D721Med (cell line): ENCODE measurements at places on chromosomes 3 and 15.

DNA sequence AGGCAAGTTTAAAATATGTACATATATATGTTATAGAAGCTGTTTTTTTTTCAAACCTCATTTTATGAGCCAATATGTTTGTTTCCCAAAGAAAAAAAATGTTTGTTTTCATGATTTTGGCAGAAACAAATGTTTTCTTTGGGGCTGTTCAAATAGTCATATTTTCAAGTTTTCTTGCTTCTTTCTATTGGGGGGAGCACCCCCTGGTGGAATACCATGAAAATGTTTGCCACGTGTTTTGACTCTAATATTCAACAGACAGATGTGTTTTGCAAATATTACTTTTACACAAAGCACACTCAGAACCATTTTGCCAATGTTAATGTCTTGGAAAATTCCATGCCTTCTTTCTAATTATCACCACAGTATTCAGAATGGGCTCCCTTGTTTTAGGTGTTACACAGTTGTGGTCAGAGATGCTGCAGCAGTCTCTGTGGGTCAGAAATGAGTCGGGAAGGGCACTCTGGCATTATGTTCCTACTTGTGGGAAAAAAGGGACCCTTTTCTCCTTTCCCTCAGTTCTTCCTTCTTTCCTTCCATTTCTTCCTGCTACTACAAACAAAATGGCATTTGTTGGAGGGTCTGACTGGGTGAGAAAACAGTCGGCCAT lies 817.0 kb downstream of the TUSC7 start:
- no peak for DNase-seq

DNA sequence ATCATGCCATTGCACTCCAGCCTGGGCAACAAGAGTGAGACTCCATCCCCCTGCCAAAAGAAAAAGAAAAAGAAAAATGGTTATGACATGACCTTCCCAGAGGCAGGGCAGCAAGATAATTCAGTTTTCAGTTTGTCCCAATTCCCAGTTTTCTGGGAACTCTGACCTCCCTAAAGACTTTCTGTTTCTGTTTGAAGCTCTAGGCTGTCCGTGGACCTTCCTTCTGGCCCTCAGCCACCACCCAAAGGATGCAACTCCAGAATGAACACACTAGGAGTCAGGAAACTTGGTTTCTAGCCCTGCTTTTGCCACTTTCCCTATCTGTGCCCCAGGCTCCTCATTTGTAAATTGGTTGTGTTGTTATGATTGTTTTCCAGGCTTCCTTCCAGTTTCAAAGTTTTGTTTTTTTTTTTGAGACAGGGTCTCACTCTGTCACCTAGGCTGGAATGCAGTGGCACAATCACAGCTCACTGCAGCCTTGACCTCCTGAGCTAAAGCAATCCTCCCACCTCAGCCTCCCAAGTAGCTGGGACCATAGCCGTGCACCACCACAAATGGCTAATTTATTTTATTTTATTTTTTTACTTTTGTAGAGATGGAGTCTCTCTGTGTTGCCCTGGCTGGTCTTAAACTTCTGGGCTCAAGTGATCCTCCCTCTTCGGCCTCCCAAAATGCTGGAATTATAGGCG lies 68.6 kb downstream of the CDC25A start:
- no peak for DNase-seq

- no peak for DNase-seq
Measured at GRCh38 chr3:181859518-181859917, 147.8 kb downstream of the SOX2 start.

GRCh38 chr3:152241142-152242017 lies 27.3 kb upstream of the MBNL1 start:
- no peak for DNase-seq

- DNase-seq, result no peak
Measured at GRCh38 chr3:187802928-187803259, 57.6 kb upstream of the BCL6 start.

DNA sequence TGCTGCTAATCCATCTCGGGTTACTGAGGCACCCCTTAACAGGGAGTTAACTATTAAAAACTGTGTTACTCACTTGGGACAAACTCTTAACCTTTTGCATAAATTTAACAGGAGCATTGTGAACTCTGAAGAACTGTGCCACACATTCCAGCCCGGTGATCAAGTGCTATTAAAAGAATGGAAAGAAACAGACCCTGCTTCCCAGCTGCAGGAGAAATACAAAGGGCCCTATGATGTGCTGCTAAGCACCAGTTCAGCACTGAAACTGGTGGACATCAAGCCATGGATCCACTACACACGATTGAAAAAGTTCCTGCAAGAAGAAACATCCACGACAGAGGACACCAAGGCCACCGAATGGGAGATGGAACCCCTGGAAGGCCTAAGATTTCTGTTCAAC lies 114.7 kb upstream of the PLCL2 start:
- DNase-seq, result no peak

GRCh38 chr3:109269577-109270275 lies 46.6 kb downstream of the DPPA2 start:
- DNase-seq, result no peak

GRCh38 chr3:38139652-38140051 lies 1.2 kb downstream of the MYD88 start:
- no peak for DNase-seq

- no peak for DNase-seq
Measured at GRCh38 chr3:46903341-46904302, 26.1 kb downstream of the PTH1R start.

DNA sequence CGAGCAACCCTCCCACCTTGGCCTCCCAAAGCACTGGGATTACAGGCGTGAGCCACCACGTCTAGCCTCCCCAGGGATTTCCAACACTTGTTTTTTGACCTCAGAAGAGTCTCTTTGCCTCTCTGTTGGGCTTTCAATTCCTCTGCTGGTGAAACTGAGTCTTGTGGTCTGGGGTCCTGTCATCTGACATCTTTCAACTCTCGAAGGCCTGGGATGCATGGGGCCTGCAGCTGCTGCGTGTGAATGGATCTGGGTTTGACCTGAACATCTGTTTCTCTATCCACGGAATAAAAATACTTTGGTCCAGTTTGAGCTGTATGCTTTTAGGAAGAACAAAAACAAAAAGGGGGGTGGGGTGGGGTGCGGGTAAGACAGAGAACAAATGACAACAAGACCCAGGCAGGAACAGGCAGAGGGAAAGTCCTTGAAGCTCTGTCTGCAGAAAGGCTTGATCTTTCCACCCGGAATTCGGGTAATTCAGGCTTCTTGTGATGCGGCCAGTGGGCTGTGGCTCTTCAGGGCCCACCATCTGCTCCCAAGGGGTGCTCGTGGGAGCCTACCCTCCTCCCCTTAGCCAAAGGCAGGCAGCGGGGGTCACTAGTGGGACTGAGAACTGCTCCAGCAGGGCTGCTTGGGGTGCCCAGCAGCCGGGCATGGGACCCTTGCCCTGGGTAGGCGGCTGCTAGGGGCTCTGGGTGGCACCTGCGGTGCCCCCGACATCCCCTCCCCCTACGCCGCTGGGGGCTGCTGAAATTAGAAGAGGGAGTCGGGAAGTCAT lies 71.5 kb downstream of the SLC12A8 start:
- DNase-seq, result no peak

GRCh38 chr3:17579289-17580031 lies 163.0 kb downstream of the TBC1D5 start:
- no peak for DNase-seq

GRCh38 chr3:171187706-171188290 lies 161.3 kb upstream of the SLC2A2 start:
- DNase-seq, result no peak

- no peak for DNase-seq
Measured at GRCh38 chr15:39843565-39843964, 60.9 kb upstream of the FSIP1 start.

GRCh38 chr3:112253301-112253971 lies 40.6 kb downstream of the SLC9C1 start:
- no peak for DNase-seq

- DNase-seq, result no peak
Measured at GRCh38 chr3:102068327-102068726, 219.0 kb downstream of the NFKBIZ start.

GRCh38 chr15:33693166-33693800 lies 275.0 kb upstream of the CHRM5 start:
- no peak for DNase-seq

DNA sequence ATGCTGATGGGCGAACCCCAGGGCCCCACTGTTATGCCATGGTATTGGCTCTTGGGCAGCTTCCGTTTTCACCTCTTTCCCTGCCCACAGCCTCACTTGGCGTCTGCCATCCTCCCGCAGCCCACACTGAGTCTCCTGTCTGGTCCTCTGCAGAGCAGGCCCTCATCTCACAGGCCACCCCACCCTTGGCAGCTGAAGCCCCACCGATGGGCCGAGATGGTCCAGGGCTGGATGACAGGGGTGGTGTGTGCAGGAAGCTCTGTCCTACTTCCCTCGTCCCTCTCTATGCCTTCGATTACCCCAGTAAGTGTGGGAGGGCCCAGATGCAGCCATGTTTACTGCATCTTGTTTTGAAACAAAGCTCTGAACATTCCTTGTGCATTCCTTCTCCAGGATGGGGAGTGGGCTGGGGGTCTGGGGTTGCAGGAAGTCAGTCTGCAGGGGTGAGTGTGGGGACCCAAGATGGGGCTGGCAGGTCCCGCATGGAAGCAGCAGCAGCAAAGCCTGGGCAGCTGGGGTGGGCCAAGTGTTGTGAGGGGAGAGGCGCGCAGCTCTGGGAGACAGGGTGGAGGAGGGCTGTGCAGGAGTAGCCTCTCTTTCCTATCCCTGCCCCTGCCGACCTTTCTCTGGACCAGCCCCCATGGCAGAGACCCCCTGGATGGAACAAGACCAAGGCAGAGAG lies 20.9 kb downstream of the TBC1D21 start:
- no peak for DNase-seq

GRCh38 chr3:136632625-136633081 lies 119.5 kb downstream of the STAG1 start:
- DNase-seq, result no peak
